Brain (organoid and tissue), 16 donors: ENCODE measurements at places on chromosomes 3 and 15.
A peak's percentile ranks its signal among the peaks of the same experiment; 100 is the strongest.

- DNase-seq: no peak
Measured at GRCh38 chr3:155065537-155065936, 14.6 kb upstream of the MME start.

DNA sequence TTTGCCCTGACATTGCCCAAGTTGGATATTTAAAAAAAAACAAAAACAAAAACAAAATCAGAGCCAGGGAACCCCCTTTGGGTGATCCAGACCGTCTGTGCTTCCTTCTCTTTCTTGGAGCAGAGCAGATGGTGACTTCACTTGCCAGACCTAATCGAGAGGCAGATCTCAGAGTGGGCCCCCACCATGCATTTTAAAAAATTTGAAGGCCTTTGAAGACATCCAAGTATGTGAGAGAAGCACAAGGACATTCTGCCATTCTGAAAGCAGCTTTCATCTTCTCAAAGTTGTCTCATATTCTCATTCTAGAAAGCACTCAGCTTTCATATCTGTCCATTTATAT is 93.3 kb downstream of the SV2B start:
- DNase-seq: peak; percentile 97

DNA sequence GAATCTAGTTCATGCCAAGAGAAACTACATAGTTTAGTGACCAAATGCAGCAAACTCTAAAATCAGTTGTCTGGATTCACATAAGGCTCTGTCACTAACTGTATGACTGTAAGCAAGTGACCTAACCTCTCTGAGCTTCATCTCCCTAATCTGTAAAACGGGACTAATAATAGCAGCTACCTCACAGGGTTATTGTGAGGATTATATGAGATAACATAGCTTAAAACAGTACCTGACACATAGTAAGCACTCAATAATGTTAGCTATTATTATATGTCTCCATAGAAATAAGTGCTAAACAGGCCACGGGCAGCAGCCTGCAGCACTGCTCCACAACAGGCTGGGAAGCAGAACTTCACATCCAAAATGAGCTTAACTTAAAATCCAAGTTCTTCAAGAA is 30.2 kb downstream of the NPTN start:
- DNase-seq: no peak

GRCh38 chr3:136186344-136186743 is 9.8 kb downstream of the MSL2 start:
- no peak for DNase-seq

DNA sequence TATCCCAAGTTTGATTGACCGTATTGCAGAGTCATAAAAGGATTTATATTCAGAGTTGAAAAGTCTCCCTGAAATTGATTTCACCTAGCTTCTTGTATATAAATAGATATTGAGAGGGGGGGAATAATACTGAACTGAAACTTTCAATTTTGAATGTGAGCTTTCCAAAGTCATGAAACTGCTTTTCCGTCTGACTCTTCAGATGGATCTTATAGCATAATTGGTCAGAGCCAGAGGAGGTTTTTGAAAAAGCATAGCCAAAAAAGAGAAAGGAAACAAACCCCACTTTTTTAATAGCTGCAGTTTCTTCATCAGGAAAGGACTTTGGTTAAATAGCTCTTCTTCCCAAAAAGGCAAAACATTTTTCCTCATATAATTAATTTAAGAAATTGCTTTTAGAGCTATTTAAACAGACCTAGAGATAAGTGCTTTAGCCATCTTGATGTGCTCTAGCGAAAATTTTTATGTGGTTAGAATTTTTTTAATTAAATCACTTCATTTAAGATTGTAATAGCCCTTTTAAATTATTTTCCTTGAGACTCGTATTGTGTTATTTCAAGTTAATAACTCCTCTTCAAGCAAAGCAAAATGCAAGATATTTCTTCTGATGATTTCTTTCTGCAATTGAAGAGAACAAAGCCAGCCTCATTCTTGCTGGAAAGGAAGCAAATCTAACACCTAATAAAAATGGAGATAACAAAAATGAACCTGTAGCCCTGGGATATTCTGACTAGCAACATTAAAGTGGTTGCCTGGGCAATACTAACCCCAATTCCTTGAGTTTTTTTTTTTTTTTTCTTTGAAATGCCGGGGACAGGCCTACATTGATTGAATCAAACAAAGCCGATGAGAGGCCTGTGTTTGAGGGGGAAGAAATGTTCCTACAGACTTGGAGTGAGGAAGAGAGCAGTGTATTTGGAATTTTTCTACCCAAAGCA is 173.6 kb downstream of the PTPRG start:
- DNase-seq: peak; percentile 74

GRCh38 chr3:120052677-120053076 is 41.6 kb downstream of the GSK3B start:
- DNase-seq: no peak

- DNase-seq: peak; percentile 79
Measured at GRCh38 chr3:124351430-124352148, 359.7 kb upstream of the ROPN1 start.

GRCh38 chr3:132892956-132893355 is 145.2 kb upstream of the TMEM108 start:
- no peak for DNase-seq

DNA sequence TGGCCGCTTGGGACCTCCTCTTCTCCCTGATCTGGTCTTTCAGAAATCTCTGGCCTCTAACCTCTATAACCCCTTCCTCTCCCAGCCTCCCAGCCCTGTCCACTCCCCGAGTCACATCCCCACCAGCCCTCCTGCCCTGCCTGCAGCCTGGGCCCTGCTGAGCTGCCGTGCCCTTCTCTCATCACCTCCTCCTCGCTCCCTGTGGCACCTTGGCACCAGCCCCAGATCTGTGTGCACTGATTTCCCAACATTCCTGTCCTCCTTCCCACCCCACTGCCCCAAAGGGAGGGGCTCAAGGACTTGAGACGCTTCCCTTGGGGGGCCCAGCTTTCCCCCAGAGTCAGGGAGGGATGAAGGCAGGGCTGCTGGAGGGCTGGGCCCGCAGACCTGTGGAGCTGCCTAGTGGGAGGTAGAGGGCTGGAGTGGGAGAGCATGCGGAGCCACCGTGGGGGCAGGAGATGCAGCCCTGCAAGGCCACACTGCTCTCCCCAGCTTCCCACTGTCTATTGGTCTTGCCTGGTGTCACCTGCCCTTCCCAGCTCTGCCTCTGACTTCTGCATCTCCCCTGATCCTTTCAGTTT is 42.7 kb downstream of the EXOG start:
- no peak for DNase-seq

DNA sequence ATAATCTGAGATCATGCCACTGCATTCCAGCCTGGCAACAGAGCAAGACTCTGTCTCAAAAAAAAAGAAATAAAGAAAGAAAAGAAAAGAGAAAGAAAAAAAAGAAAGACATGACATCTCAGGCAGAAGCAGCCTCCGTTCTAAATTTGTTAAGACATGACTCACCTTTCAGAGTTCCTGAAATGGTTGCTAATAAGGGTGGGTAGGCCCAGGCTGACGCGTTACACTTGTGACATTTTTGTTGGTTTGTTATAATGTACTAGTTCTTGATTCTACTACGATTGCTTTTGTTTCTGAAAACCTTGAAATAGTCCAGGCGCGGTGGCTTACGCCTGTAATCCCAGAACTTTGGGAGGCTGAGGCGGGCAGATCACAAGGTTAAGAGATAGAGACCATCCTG is 21.0 kb downstream of the SLC25A20 start:
- DNase-seq: no peak

DNA sequence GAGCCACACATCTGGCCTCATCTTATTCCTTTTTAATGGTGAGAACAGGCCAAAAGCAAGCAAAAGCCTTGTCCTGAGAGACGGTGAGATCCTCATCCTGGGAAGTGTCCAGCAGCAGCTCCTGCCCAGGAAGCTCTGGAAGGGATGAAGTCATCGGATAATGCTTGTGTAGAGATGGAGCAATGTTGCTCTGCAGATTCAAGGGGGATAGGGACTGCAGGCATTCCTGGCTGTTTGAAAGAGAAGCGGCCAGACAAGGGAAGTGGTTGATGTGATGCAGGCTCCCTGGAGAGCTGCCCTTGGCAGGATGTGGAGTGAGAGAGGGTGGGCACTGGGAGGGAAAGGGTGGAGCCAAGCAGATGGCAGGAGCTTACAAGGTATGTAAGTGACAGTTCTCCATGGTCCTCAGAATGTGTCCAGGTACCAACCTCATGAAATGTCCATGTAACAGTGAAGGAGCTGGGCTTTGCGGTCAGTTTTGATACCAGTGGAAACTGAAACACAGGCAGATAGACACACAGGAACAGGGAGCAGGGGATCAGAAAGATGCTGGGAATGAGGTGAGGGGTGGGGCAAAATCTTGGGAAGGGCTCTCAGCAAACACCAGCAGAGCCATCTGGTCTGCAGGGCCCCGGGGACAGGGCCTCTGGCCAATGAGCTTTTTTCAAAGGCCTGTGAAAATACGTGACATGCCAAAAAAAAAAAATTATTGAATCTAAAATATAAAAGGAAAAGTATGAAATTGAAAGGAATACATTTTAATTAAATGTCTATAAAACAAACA is 32.2 kb upstream of the LACTB start:
- no peak for DNase-seq

DNA sequence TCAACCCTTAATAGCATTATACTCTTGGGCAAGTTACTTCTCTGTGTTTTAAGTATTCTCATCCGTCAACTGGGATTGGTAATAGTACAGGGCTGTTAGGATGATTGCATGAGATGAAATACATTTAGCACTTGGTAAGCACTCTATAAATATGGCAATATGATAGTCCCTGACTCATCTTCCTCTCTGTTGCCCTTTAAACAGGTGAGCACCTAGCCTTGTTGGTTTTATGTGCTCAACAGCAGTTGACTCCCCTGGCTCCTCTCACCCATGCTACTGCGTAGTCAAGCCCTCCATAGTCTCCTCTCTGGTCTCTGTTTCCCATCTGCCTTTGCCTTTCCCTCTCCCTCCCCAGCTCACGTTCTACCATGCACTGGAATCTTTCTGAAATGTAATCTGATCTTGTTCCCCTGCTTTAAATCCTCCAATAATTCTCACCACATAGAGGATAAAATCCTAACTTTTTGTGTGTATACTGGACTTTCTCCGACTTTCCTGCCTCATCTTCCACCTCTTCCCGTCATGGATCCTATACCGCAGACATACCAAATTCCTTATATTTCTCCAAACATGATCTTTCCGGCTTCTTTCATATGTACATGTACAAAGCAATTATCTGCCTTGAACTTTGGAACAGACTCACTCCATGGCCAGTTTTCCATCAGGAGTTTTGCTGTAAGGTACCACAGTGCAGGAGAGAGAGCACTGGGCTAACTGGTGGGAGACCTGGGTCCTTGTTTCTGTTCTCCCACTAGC is 42.3 kb downstream of the FSD2 start:
- no peak for DNase-seq

DNA sequence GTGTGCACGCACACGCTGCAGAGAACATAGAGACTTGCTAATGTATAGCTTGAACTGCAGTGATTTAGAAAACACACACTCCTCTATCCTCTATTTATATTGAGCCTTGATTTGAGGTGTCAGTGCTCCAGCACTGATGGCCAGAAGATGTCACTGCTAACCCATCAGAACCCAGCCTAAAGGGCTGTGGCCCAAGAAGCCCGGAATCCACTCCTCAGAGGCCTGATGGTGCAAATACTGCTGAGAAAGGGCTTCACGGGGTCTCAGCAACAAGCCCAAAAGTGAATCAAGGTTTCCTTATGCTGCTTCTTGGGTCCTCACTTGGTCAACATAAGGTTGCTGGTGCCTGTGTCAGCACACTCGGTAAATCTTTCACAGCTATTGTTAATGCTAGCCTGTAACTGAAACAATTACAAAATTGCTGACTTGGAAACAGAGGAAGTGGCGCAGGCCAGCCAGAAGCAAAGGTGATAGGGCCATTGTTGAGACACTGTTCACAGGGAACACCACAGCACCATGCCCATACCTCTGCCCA is 60.3 kb downstream of the HEG1 start:
- peak; percentile 91 for DNase-seq

DNA sequence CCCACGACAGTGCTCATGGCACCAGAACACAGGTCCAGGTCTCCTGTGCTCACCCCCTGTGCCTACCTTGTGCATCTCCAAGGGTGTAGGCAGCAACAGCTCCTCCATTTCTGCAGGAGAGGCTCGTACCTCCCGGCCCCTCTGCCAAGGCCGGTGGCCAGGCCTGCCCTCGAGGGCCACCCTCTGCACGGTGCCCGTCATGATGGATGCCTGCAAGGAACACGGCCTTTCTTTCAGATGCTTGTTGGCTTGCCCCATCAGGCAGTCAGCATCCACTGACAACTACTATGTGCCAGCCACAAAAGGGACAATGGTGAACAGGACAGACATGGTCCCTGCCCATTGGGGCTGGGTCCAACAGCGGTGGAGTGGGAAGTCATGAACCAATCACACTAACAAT is 43.8 kb downstream of the GRIP2 start:
- DNase-seq: no peak

GRCh38 chr3:151410891-151411559 is 26.5 kb upstream of the P2RY12 start:
- no peak for DNase-seq

DNA sequence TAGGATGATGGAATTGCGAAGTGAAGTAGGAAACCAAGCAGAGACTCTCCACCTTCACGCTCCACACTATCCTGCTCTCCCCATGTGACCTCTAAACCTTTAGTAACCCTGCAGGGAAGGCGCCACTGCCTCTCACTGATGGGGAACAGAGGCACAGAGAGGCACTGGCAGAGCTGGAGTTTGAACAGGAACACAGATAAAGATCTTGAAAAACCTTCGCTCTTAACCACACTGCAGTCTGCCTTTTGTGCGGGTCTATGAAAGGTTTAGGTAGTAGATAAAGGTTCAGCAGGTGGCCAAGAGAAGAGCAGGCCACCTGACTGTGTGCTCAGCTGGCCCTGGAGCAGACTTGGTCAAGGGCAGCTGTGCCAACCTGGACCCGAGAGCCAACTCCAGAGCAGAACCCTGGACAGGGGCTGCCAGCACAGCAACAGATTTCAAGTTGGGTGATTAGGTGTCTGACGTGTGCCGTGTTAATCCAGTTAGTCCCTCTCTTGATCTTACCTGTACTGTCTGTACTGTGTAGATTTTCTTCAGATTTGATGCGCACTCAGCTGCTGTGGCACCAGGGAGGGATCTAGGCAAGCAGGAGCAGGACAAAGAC is 15.2 kb downstream of the EIF4E3 start:
- no peak for DNase-seq

DNA sequence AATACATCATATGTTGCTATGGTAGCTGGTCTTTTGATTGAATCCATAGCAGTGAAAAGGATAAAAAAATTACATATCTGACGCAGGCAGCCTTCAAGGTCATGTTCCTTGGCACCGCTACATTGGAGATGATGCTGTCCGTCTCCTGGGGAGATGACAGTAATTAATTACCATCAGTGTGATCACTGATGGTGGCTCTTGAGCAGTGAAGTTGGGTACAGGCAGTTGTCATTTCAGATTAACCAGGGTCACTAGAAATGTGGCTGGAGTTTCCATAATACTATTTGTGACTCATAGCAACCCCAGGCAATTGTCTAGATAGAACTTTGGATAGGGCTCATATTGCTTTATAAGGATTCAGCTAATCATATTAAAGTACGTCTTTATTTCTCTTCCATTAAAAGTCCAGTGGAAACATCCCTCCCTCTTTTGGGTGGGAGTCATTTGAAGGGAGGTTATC is 136.3 kb downstream of the THSD4 start:
- peak; percentile 74 for DNase-seq

GRCh38 chr3:170207717-170208116 is 14.5 kb upstream of the PRKCI start:
- DNase-seq: no peak

- no peak for DNase-seq
Measured at GRCh38 chr3:12143949-12144504, 14.7 kb downstream of the TIMP4 start.

GRCh38 chr15:34865531-34865930 is 70.2 kb upstream of the ACTC1 start:
- no peak for DNase-seq
